Cardiac muscle cell (in vitro differentiated cells and primary cell): ENCODE measurements at places on chromosomes 12 and 14. TPM values are rescaled to one million over a fixed set of nuclear protein-coding genes. Genes with fewer than 3 reads are reported as not detected.
A peak's percentile ranks its signal among the peaks of the same experiment; 100 is the strongest.

DNA sequence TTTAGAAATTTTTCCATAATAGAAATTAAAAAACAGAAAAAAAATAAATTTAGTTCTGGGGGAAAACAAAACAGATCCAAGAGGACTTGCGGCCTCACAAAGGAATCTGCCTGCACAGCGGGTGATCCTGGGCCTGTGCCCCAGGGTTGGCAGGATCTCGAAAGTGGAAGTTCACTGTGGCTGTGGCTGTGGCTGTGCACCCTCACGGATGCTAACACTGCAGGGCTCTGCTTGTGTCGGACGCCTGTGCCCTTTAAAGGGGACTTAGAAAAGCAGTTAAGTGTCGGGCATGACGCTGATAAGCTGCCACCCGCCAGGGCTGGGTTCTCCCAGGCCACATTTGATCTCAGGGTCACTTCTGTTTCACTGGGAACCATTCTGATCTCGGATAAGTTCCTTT, 209.1 kb downstream of the TTC7B start:
- H3K4me3 ChIP-seq: no peak overlapping the region
- H3K36me3 ChIP-seq: no peaks in the 10 kb centered on the region
- DNase-seq: no peak
- H3K4me1 ChIP-seq: peaks cover 12% of the 10 kb centered on the region

- no peaks in the 10 kb centered on the region for H3K27me3 ChIP-seq
- no peak overlapping the region for H3K27ac ChIP-seq
- H3K4me1 ChIP-seq: no peaks in the 10 kb centered on the region
- no peak overlapping the region for H3K4me3 ChIP-seq
- H3K36me3 ChIP-seq: no peaks in the 10 kb centered on the region
Observed at GRCh38 chr12:118319627-118320026, 53.1 kb downstream of the TAOK3 start.

DNA sequence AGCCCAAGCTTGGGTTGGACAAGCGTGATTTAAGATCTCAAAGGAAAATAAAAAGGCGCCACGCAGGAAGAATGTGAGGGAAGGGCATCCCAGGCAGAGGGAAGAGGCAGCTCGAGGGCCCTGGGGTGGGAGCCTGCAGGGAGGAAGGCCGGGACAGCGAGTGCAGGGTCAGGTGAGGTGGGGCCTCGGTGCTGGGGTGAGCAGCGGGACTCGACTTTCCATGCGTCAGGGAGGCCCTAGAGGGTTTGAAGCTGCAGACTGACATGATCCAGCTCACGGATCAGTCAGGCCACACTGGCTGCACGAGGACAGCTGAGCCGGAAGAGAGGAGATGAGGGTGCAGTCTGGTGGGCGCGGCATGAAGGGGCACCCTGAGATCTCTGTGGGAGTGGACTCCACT, 145.8 kb downstream of the RBM19 start:
- H3K27me3 ChIP-seq: no peaks in the 10 kb centered on the region
- no peaks in the 10 kb centered on the region for H3K36me3 ChIP-seq
- no peak for DNase-seq
- no peak overlapping the region for H3K4me3 ChIP-seq
- no peaks in the 10 kb centered on the region for H3K4me1 ChIP-seq

STXBP6 gene
- total RNA-seq: 3.2 and 6.4 TPM in 2 replicates

CCDC177 gene
- 0.07 TPM in 1 of 2 replicates, not detected in the other for total RNA-seq

- DNase-seq: no peak
- H3K4me1 ChIP-seq: peaks cover 38% of the 10 kb centered on the region
- H3K27me3 ChIP-seq: no peaks in the 10 kb centered on the region
- H3K36me3 ChIP-seq: no peaks in the 10 kb centered on the region
Observed at GRCh38 chr12:3263939-3264922, 187.1 kb downstream of the TSPAN9 start.

- no peak overlapping the region for H3K27ac ChIP-seq
- no peaks in the 10 kb centered on the region for H3K27me3 ChIP-seq
- peak; percentile 77 for DNase-seq
- H3K36me3 ChIP-seq: peaks cover 38% of the 10 kb centered on the region
- H3K4me1 ChIP-seq: no peaks in the 10 kb centered on the region
- no peak overlapping the region for H3K4me3 ChIP-seq
Observed at GRCh38 chr12:51056242-51056641, 8.1 kb downstream of the LETMD1 start.

KRT79 gene
- not detected in 2 replicates for total RNA-seq

- H3K36me3 ChIP-seq: peaks cover 4% of the 10 kb centered on the region
- H3K4me1 ChIP-seq: no peaks in the 10 kb centered on the region
- no peak for DNase-seq
- H3K27ac ChIP-seq: no peak overlapping the region
- H3K4me3 ChIP-seq: no peak overlapping the region
- H3K27me3 ChIP-seq: no peaks in the 10 kb centered on the region
Observed at GRCh38 chr12:101732318-101732717, 6.9 kb downstream of the SYCP3 start.

DHRS2 gene
- total RNA-seq: 1.0 TPM in 1 of 2 replicates, not detected in the other

DNA sequence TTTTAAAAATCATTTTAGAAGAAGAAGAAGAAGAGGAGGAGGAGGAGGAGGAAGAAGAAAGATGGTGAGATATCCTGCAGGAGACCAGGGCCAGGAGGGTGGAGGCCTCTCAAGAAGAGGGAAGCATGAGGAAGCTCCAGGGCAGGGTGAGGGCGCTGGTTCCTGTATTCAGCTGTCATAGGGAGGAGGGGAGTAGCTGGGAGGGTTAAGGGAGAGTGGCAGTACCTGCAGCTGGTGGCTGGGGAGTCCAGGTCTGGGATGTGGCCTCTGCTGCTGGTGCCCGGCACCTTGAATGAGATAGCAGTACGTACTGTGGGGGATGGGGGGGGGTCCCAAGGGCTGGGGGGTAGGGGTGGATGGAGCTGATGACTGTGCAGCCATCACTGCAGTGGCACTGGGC, 9.8 kb downstream of the RBP5 start:
- no peak for DNase-seq
- H3K27me3 ChIP-seq: no peaks in the 10 kb centered on the region
- no peak overlapping the region for H3K4me3 ChIP-seq
- H3K36me3 ChIP-seq: no peaks in the 10 kb centered on the region
- no peaks in the 10 kb centered on the region for H3K4me1 ChIP-seq

DNA sequence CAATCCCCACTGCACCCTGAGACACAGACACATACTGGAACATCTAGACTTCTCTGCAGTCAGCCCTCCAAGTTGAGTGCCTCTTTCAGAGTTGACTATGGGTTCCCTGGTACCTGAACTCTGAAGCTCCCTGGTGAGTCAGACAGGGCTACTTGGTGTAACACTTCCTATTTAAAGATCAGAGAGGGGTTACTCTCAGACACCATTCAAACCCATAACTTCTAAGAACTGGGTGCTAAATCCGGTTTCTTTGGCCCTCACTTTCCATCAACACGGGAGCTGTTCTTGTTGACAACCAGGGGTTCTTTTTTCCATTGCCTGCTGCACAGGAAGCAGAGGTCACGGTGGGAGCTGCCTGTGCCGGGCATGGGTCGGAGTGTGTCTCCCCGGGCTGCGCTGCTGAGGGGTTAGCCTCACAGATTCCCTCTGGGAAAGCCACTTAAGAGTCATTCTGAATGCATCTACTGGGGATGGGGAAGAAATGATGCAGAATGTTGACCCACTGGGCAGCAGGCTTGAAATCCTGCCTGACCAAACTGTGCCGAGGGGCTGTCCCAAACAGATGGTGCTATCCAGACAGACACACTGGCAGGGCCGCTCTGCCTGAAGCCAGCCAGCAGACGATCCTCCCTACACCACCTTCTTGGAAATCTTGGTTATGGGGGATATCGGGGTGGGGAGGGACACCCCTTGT, 74.1 kb downstream of the PITPNM2 start:
- no peaks in the 10 kb centered on the region for H3K27me3 ChIP-seq
- H3K36me3 ChIP-seq: no peaks in the 10 kb centered on the region
- peaks cover 37% of the 10 kb centered on the region for H3K4me1 ChIP-seq
